Stimulated activated CD4-positive, alpha-beta T cell treated with anti-CD3 and anti-CD28 coated beads, Interleukin-4, amount 100 ng/mL, for 1 hour (primary cell): ENCODE measurements at places on chromosomes 16 and 17.
A peak's percentile ranks its signal among the peaks of the same experiment; 100 is the strongest.

- no peak for DNase-seq
Observed at GRCh38 chr17:72412650-72413076, 291.8 kb downstream of the SOX9 start.

GRCh38 chr17:1753767-1754429, 8.0 kb upstream of the SERPINF1 start:
- no peak for DNase-seq

- DNase-seq: no peak
Observed at GRCh38 chr17:58576679-58577367, 62.4 kb upstream of the MTMR4 start.

GRCh38 chr17:46738544-46738943, 79.9 kb downstream of the WNT3 start:
- DNase-seq: no peak

GRCh38 chr17:67281053-67281452, 36.1 kb upstream of the HELZ start:
- no peak for DNase-seq

- DNase-seq: no peak
Observed at GRCh38 chr17:49022391-49022941, 25.3 kb downstream of the IGF2BP1 start.

GRCh38 chr17:73874008-73874720, 229.9 kb upstream of the SDK2 start:
- DNase-seq: no peak

DNA sequence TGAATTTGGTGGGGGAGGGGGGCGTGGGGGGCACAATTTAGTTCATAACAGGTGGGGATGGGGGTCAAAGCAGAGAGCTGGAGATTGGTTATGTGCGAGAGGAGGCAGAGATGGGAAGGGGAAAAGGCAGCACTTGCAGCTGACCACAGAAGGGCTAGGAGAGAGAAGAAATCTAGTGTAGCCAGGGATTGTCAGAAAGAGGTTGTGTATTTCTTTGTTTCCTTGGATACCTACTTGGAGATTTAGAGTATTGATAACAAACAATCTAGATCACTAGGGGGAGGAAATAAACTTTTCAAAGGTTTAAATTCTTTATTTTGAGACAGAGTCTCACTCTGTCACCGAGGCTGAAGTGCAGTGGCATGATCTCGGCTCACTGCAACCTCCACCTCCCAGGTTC, 47.1 kb upstream of the YPEL2 start:
- no peak for DNase-seq

DNA sequence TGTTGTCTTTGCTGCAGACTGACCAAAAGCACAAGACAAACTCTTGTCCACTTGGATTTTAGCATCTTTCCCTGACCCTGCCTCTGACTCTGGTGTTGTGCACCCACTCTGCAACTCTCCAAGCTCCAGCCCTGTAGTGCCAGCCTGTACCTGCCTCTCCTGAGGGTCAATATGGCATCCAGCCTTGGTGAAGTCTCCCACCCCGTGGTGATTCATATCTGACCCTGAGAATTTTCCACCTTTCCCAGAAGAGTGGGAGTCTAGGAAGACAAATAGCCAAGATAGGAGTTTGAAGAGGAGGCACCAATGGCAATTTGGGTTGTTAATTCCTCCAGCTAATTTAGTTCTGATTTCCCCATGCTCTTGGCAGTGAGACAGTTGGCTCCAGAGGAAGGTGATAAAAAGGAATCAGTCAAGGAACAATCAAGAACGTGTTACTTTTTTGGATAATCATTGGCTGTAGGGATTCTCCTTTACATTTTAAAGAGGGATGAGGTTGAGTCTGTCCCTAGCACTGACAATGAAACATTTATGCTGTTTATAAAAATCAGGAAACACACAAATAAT, 416.0 kb downstream of the MAF start:
- DNase-seq: no peak

GRCh38 chr17:72514321-72514861, 393.6 kb downstream of the SOX9 start:
- no peak for DNase-seq

DNA sequence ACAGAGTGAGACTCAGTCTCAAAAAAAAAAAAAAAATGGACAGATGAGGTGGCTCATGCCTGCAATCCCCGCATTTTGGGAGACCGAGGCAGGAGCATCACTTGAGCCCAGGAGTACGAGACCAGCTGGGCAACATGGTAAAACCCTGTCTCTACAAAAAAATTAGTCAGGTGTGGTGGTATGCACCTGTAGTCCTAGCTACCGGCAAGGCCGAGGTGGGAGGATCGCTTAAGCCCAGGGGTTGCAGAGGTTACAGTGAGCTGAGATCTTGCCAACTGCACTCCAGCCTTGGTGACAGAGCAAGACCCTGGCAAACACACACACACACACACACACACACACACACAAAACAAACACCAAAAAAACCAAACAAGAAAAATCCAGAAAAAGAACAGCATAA, 7.7 kb upstream of the ENGASE start:
- DNase-seq: no peak

GRCh38 chr17:17831208-17832031, 5.4 kb downstream of the SREBF1 start:
- no peak for DNase-seq

DNA sequence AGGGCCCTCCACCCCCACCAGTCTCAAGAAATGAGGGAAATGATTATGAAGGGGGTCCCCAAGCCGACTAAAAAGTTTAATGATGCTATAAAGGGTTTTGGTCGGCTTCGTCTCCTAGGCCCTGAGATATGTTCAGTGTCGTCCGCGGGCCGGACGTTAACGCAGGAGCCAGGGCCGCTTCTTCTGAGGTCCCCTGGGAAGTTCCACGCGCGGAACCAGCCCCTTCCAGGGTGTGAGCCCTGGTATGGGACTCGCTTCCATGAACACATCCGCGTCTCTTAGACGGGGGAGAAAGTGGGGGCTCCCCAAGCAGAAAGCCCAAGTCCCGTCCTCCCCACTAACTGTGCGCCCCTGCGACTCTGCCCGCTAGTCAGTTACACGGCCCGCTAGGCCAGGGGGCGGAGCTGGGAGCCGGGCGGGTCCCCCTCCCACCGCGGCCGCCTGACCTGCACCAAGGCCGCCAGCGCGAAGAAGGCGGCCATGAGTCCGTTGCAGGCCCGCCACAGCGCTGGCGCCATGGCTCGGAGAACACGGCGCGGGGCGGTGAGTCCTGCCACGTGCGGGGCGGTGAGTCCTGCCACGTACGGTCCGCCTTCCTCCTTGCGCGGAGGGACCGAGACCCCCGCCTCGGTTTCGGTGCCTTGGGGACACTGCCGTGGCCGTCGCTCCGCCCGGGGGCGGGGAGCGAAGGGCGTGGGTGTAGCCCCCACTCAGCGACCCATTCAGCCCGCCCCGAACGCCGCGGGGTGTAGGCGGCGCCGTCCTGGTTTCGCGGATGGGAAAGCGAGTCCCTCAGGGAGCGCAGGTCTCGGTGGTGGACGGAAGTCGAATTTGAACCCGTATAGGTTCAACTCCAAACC, at the start of gene TMEM220:
Gene TMEM220, minus strand, starts transcription at position 690 of the 860 bp plus-strand sequence. Its CDS starts 172 bp downstream, at position 518.
- peak; percentile 54 for DNase-seq

GRCh38 chr16:9330095-9330494, 238.7 kb downstream of the HAPSTR1 start:
- DNase-seq: no peak

DNA sequence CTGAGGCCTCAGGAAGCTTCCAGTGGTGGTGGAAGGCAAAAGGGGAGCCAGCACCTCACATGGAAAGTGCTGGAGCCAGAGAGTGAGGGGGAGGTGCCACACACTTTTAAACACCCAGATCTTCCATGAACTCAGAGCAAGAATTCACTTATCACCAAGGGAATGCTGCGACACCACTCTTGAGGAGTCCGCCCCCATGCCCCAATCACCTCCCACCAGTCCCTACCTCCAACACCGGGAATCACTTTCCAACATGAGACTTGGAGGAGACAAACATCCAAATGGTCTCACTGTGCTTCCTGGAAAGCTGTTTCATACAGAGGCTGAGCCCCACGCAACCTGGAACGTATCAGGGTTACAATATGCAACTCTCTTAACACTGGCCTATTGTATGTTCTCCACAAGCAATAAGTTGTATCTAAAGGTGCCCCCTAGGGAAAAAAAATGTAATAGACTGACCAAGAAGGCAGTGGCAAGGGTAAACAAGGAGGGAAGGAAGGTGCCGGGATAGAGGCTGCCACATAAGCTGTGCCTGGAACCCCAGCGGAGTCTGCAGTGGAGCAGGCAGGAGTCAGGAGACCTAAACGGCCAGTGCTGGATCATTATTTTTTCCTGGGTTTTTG, 106.7 kb upstream of the FOXF1 start:
- DNase-seq: no peak

DNA sequence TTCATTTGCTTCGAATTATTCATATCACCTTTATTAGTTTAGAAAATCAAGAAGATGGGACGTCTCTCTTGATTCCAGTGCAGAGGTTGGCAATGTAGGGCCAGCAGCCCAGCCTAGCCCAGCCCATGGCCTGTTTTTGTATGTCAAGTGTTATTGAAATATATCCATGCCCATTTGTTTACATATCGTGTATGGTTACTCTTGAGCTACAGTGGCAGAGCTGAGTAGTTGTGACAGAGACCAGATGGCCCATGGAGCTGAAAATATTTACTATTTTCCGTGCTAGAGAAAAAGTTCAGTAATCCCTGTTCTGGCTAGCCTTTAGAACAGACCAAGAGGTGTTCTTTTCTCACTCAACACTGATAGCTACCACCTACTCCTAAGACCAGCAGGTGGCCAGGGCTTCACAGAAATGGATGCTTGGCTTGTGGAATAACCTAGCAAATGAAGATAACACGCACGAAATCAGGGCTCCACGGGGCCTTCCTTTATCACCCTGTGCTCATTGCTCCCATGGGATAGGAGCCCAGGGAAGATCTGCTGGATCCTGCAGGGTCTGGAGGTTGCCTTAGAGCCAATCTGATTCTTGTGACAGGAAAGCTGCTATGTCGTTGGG, 123.2 kb upstream of the ANKFN1 start:
- DNase-seq: no peak

GRCh38 chr17:32646941-32647340, 160.1 kb downstream of the CDK5R1 start:
- no peak for DNase-seq

DNA sequence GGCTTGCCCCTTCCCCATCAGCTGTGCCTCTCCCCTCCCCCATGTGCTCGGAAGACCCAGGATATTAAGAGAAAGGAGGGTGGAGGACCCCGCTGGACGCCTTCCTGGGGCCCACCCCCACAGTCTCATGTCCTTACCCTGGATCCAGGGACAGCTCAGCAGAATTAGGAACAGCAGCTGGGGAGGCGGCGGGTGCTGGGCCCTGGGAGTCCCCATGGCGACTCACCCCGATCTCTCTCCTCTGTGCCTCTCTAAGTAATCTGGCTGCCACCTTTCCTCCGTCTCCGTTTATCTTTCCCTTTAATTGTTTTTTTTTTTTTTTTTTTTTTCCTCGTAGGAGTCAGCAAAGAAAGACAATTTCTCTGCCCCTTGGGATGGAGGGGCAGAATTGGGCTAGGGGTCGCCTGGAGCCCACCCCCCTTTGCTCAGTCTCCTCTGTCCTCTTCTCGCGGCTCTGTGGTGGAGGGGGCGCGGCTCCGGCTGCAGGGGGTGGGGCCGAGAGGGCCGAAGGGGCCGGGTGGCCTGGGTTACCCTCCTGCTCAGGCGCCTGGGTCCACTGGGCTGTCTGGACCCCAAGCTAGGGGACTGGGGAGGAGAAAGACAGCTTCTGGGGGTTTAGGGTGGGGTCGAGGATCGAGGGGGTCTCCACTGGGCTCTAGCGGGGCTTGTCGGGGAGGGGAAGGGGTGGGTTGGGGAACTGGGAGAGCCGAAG, 390 bp downstream of the SEZ6L2 start:
- no peak for DNase-seq

DNA sequence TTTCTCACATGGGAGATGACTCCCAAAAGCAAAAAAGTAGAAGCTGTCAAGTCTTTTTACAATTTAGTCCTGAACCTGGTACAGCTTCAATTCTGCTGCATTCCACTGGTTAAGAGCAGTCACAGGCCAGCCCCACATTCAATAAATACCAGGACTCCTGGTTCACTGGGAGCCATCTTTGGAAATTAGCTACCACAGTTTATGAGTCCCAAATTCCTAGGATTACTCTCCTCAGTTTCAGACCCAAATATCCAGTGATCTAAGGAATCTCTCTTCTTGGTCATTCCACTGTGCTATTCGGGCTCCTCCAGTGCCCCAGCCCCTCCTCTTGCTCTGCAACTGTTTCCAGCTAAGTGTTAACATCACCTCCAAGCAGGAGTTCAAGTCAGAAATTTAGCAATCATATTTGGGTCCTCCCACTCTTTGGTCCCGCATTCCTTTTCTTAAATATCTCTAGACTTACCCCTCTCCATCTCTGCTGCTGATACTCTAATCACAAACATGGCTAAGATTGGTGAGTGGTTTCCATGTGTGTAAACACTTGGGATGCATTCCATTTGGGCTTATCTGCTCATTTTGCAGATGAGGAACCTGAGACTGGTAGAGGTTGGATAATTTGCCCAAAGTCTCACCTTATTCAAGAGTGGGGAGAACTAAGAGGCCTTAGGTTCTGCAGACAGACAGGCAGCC, 9.6 kb upstream of the WIPF2 start:
- DNase-seq: no peak

DNA sequence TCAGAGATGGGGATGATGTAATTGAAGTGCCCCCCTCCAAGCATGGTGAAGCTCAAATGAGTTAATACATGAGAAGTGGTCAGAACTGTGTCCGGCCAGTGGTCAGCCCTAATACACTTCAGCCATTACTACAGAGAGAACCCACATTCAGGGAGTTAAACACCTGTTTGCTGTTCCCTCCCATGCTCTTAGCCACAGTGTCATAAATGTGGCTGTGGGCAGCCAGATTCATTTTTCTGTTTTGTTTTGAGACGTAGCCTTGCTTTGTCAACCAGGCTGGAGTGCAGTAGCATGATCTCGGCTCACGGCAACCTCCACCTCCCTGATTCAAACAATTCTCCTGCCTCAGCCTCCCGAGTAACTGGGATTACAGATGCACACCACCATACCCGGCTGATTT, 139.9 kb downstream of the DNAH9 start:
- DNase-seq: no peak

DNA sequence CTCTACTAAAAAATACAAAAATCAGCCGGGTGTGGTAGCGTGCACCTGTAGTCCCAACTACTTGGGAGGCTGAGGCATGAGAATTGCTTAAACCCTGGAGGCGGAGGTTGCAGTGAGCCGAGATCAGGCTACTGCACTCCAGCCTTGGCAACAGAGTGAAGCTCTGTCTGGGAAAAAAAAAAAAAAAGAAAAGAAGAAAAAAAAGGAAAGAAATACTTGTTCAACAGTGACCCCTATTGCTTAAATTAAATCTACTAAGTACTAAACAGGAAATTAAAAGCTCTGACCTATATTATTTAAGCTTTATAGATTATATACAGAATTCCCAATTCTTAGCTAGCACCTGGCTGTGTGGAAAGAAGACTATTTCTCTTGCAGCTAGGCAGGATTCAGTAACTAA, 48.9 kb downstream of the FBXL20 start:
- DNase-seq: no peak

- DNase-seq: peak; percentile 72
Observed at GRCh38 chr17:44219108-44219615, 313 bp downstream of the UBTF start.

DNA sequence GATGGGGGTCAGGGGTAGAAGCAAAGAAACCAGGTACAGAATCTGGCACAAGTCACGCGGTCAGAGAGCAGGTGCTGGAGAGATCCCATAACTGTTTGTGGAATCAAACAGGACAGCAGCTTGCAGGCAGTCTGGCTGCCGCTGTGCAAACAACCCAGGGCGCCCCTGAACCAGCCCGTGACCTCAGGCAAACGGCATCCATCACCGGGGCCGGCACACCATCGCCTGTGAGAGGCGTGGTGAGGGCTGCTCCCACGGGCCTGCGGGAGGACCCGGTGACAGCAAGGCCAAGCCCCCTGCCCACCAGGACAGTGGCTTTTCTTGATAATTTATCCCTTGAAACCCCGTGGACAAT, 47.9 kb downstream of the CBFA2T3 start:
- no peak for DNase-seq
